ENCODE measurements at places on chromosomes 7 and 10.
A peak's percentile ranks its signal among the peaks of the same experiment; 100 is the strongest.

- DNase-seq, result no peak
Observed at GRCh38 chr7:113083132-113083815, 3.4 kb downstream of the GPR85 start.

GRCh38 chr7:47638679-47639315, 56.9 kb upstream of the TNS3 start:
- DNase-seq, result no peak

- DNase-seq, result no peak
Observed at GRCh38 chr7:81183326-81183725, 264.5 kb upstream of the SEMA3C start.

DNA sequence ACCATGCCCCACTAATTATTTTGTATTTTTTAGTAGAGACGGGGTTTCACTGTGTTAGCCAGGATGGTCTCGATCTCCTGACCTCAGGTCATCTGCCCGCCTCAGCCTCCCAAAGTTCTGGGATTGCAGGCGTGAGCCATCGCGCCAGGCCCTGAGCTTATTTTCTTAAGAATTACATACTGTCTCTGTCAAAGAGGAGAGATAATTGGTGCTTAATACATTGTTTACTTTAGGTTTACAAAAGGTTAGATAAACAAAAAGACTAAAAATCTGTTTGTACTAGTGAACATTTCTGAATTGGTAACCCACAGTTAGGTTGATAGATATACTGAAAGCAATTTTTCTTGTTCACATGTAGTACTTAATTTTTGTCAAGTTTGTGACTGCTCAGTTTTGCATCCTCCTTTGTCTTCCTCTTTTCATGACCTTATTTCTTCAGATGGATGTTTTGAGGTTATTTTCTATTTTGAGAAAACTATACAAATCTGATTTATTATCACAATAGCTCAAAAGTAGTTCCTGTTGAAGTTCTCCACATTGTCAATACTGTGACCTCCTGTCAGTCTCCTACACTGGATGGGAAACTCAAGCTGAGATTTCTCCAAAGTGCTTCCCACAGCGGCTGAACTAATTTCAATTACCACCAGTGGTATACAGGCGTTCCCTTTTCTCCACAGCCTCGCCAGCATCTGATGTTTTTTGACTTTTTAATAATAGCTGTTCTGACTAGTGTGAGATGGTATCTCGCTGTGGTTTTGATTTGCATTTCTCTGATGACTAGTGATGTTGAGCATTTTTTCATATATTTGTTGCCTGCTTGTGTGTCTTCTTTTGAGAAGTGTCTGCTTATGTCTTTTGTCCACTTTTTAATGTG, 22.5 kb downstream of the HHEX start:
- DNase-seq, result no peak

GRCh38 chr10:117534321-117535297, 7.9 kb upstream of the EMX2 start:
- no peak for DNase-seq

- DNase-seq, result peak; percentile 52
Observed at GRCh38 chr10:111598433-111599059, 521.7 kb downstream of the ADRA2A start.

- no peak for DNase-seq
Observed at GRCh38 chr10:13907570-13907969, 320.8 kb downstream of the PRPF18 start.

DNA sequence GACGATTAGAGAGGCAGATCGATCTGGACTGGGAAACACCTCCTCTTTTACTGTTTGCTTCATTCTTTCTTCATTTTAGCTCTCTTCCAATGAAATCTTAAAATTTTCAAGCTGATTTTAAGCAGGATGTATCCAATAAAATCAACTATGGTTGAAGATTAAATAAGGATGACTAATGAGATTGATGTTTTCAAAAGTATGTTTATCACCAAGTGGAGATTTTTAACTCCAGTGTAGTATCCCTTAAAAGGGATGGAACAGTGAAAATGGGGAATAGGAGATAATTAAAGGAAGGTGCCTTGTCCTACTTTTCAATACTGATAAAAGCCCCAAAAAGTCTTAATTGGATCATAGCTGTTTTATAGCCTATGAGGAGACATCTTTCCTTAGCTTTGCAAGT, 11.6 kb upstream of the LIPF start:
- no peak for DNase-seq

DNA sequence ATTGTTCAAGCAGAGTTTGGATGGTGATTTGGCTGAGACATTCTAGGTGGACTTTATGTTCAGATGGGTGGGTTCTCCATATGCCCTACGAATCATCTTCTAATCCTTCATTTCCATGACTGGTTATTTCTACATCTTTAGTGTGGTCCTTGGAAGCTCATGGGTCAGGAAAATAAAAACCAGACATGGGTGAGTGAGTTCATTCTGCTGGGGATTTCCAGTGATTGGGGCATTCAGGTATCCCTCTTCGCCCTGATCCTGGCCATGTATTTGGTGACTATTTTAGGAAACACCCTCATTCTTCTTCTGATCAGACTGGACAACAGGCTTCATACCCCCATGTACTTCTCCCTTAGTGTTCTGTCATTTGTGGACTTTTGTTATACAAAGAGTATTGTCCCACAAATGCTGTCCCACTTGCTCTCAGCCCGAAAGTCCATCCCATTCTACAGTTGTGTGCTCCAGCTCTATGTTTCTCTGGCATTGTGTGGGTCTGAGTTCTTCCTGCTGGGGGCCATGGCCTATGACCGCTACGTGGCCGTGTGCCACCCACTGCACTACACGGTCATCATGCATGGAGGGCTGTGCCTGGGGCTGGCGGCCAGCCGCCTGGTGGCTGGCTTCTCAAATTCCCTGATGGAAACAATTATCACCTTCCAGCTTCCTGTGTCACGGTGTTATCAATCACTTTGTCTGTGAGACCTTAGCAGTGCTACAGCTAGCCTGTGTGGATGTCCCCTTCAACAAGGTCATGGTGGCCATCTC, 19.2 kb upstream of the OR6B1 start:
- no peak for DNase-seq

GRCh38 chr7:87212498-87212897, 7.0 kb downstream of the TMEM243 start:
- no peak for DNase-seq

GRCh38 chr10:59434463-59435321, 72.3 kb upstream of the FAM13C start:
- DNase-seq, result no peak

DNA sequence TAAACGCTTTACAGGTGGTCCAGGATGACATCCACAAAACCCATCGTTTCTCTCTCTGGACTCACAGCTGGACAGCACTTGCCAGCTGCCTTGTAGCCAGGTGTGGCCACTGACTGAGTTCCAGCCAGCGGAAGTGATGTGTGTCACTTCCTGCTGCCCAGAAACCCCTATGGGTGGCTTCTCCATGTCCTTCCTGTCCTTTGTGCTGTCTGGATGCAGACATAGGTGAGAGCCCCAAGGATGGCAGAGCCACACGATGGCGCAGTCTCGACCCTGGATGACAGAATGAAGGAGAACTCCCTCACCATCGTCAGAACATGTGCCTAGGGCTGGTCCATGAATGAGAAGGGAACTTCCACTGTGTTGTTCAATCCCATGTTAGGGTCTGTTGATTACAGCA, 22.1 kb downstream of the NMT2 start:
- no peak for DNase-seq

GRCh38 chr10:50636618-50637579, 13.1 kb upstream of the SGMS1 start:
- DNase-seq, result peak; percentile 45

GRCh38 chr10:44030738-44031137, 354.2 kb downstream of the CXCL12 start:
- no peak for DNase-seq

GRCh38 chr10:15255961-15256360, 87.5 kb upstream of the NMT2 start:
- no peak for DNase-seq

GRCh38 chr7:18144166-18144565, 116.5 kb upstream of the PRPS1L1 start:
- DNase-seq, result no peak

GRCh38 chr7:70472601-70473237, 659.2 kb upstream of the GALNT17 start:
- DNase-seq, result no peak

DNA sequence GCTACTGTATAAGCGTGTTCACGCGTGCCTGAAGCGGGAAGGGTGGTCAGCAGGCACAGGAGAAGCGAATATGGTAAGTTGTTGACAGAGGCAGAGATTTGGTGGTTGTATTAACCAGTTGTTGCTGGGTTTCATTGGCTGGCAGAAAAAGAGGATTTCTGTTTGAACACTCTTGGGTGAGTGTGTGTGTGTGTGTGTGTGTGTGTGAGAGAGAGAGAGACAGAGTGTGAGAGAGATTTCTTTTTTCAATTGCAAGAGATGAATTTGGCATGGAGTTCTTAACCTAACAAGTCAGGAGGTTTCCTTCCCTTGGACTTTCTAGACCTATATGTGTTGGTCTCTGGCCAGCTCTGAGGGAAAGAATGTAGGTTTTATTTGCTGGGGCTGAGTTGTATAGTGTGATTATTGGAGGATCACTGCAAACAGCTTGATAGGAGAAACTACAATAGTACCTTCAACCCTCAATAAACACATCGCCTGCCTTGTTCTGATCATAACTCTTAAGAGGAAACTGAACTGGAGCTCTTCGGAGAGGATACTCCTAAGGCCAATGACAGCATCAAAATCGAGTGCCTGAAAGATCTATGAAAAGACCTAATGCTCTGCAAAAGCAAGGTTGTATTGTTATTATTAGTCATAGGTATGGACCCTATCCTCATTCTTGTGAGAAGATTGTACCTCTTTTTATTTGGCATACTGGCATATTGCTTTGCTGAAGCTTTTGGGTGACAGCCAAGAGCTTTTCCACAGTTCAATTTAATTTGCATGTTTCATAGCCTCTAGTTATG, 1.2 kb downstream of the MCU start:
- no peak for DNase-seq

DNA sequence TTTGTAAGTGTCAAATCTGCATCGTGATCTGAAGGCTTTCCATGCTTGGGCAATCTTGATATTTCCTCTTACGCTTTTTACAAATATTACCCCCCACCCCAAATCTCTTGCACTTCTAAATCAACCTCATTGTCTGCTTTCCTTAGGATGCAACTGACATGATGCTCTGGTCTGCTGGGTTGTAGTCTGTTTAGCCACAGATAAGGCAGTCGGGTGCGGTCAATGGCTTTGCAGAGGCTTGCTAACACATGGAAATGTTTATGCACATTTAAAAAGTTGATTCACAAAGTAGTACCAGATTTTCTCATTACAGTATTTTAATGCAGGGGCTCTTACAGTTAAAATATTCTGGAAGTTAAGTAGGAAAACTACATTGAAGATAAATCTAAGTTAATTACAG, 172.5 kb downstream of the BAMBI start:
- no peak for DNase-seq

DNA sequence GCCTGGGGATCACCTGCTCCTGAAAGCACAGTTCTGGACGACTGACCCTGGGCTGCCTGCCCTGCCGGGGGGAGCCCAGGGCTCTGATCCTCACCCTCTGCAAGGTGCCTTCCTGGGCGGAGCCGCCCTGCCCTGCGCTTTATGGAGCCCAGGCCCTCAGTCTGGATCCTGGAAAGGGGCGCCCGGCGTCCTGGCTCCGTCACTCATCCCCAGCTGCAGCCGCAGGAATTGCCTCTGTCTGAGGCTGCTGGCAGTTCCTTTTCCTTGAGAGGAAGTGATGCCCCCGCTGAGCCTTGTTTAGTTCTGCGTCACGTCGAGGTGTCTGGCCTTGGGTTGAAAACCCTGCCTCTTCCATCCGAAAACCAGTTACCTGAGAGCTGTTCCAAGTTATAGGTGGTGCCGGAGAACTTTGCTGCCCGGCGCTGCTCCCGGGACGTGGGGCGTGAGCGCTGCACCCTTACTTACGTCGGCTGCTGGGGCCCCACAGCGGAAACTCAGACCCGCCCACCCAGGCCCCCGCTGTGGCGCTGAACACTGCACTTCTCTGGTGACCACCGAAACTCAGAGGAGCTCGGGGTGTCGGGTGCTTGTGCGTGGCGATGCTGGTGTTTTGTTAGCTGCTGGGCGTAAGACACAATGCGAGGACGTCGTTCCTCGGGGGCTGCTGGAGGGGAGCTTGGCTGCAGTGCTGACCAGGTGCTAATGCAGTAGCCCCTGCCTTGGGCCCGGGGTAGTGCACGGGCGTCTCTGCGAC, 5.4 kb downstream of the MAFK start:
- no peak for DNase-seq

- no peak for DNase-seq
Observed at GRCh38 chr10:22554461-22555182, 159.8 kb downstream of the PIP4K2A start.

GRCh38 chr10:11104772-11105675, 87.4 kb downstream of the CELF2 start:
- no peak for DNase-seq

DNA sequence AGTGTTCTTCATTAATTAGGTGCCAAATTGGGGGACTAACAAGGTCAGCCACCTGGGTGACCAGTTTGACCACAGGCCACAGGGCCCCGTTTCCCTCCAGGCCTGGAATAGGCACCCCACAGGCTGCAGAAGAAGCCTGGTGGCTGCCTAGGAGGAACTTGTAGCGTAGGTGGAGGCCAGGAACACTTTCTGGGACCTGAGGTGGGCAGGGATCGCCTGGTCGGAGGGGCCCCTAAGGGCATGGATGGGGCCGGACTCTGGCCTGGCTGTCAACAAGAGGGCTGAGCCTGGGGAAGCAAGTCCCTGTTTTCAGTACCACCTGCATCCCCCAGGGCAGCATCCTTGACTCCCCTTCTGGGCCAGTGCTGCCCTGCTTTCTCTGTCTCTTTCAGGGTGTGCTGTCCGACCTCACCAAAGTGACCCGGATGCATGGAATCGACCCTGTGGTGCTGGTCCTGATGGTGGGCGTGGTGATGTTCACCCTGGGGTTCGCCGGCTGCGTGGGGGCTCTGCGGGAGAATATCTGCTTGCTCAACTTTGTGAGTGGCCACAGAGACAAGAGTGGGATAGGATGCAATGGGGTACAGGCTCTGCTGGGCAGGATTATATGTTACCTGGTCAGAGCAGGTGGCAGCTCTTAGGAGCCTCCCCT, 30.7 kb upstream of the SH2D4B start:
- DNase-seq, result no peak

DNA sequence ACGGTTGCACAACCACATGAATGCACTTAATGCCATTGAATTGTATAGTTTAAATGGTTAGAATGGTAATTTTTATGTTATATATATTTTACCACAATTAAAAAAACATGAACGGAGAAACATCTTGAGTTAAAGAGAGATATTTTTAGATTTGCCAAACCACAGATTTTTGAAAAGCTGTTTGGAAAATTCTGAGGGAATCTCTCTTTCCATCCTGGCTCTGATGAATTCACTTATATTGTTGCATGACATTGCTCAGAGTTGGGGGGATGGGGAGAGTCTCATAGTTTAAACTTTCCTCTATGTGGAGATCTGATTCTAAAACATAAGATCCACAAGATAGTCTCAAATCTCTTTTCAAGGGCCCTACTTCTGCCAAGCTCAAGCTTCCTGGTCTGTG, 275.0 kb upstream of the NPVF start:
- no peak for DNase-seq

Measured in activated CD4-positive, alpha-beta T cell treated with anti-CD3 and anti-CD28 coated beads for 48 hours (primary cell).